ENCODE measurements at places on chromosomes 11 and 22. TPM values are rescaled to one million over a fixed set of nuclear protein-coding genes. Genes with fewer than 3 reads are reported as not detected.

DNA sequence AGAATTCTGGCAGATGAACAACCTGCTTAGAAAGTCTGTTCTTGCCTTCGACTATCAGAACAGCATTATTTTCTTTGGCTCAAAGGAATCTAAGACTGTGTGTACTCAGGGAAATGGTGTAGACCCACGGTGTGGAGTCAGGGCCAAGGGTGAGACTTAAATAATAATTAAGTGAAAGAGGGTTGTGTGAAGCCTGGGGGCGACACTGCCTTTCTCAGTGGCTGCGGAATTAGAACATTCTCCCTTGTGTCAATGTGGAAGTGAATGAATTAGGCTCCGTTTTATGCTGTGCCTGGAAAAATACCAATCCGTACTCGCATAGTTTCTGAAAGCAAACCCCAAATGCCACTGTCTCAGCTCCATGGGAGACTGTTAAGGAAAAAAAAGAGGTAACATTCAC lies 50.7 kb downstream of the NAV2 start:
- DNase-seq = no peak

Gene BRSK2
- polyA plus RNA-seq = 0.17 TPM

GRCh38 chr22:45704648-45705047 lies 33.0 kb downstream of the ATXN10 start:
- DNase-seq = no peak

DNA sequence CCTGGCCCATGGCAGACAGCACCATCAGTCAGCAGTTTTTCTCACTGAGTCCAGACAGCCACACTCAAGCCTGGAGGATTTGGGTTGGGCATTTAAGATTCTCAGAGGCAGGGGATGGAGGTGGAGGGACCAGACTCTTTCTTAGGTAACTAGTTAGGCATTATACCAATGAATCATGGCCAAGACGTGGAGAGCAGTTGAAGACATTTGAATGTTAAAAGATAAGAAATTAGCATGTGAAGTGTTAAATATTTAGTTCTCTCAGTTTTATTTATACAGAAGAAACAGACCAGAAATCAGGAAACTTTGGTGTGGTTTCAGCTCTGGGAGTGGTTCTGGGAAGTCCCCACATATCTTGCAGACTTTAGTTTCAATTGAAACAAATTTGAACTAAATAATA lies 9.9 kb downstream of the GTF2H1 start:
- no peak for DNase-seq

- DNase-seq = no peak
Observed at GRCh38 chr11:34893416-34893815, 22.8 kb downstream of the APIP start.

Gene LRP5
- polyA plus RNA-seq = 13.5 TPM

- no peak for DNase-seq
Observed at GRCh38 chr11:112129656-112130055, 34.2 kb downstream of the IL18 start.

DNA sequence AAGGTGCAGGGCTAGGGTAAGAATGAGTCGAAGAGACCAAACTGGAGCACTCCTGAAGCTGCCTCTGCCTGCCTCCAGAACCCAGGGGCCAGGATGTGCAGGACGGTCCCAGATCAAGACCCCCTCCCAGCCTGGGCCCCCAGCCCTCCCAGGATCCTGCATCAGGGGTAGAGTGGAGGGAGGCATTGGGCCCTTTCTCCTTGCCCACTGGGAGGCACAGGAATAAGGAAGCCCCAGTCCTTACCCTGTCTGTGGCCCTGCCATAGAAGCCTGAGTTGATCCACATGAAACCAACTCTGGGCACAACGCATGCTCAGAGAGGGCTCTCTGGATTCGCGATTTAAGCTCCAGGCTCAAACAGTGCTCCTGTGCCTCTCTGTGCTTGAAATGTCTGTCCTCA lies 661.8 kb upstream of the B3GAT1 start:
- no peak for DNase-seq

DNA sequence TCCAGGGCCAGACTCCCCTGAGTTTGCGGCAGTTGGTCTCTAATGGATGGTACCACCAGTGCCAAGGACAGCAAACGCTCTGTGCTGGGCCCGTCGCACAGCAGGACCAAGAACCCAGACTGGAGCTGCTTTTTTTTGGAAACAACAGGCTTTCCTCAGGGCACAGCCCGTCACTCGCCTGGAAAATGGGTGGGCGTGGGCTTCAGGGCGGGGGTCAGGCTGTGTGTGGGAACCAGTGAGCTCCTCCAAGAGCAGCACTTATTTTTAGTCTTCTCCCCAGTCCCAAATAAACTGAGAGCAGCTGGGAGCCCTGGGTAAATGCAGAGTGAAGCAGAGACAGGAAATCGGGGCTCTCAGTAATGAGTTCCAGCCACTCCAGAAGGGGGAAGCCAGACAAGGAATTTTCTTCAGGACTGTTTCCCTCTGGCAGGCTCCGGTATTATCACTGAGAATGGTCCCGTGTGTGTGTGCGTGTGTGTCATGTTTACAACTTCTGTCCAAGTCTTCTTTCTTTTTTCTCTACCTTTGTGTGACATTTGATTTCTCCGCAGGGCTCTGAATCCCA lies 63.0 kb downstream of the PPFIBP2 start:
- DNase-seq = no peak

DNA sequence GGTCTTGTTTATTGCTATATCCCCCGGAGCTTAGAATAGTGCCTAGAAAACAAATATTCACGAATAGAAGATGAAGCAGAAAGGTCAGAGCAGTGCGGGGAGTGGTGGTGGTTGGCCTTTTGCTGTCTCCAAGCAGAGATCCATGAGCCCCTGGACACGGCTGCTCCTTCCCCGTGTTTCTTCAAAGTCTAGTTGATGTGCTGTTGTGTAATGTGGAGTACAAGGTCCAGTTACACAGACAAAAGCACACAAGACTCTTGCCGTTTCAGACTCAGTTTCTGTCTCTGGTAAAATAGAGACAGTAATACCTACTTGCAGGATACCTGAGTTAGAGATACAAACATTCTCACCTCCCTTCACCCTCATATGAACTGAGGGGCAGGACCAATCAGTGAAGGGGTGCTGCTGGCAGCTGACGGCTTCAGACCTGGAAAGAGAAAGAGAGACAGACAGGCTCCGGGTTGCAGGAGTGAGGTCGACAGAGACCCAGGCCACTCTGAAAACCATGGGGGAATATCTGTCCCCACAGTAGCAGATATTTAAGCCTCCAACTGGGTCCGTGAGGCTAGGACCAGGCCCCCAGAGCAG lies 56.2 kb downstream of the RASSF10 start:
- DNase-seq = no peak

Gene BBOX1
- polyA plus RNA-seq = 0.37 TPM

GRCh38 chr11:74138572-74138971 lies 32.2 kb downstream of the C2CD3 start:
- DNase-seq = peak; percentile 95

- no peak for DNase-seq
Observed at GRCh38 chr11:33182246-33182878, 21.1 kb upstream of the CSTF3 start.

DNA sequence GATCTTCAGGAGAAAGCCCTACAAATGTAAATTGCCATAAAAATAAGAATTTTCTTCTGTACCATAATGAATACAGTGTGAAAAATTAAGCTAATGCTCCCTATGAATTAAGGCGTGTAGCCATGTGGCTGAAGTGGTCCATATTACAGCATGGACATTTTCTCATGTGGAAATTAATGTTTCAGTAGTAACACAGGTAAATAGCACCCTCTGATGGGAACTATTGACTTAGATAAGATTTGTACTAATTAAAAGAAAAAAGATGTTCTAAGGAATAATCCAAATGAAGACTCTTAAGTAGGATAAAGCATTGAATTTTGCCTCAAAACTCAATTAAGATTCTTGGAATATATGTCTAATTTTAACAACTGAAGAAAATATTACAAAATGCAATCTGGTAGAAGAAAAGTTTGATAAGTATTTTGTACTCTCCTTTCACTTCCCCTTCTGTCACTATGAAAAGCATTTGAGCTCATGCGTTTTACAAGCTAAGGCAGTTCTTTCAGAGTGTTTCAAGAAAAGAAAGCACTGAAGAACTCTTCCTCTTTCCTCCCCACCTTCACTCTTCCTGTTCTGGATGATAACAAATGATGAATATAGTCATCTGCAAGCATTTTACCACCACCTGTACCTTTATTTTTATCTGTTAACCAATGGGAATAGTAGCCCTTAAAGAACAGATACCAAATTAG lies 9.9 kb upstream of the OR8D2 start:
- no peak for DNase-seq

Gene GLB1L3
- polyA plus RNA-seq = 2.1 TPM

DNA sequence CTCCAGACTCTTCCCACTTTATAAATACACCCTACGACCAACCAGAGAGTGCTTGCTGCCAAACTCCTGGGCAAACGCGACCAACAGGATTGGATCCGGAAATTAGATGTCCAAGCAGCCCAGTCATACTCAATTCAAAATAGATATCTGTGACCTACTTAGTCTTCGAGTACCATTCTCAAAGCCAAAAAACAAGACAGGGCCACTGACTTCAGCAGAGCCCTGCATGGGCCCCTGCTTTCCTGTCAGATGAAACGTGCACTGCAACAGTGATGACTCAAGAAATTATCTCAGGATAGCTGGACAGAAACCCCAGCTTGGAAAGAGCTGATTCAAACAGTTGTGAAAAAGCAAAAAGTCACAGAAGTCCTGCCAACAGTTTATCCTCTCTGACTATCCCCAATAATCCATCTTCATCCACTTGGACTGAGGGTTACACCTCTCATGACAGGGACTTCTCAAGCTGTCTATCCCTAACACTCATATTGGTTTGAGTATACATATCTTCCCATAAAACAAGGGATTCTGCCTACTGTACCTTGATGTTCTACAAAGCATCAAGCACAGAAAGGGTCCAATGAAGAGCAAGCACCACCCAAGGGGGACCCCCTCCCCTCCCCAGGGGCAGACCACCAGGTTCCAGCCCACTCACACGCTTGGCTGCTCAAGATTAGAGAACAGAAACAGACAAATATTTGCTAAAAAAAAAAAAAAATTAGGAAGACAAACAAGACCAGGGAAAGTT lies 17.4 kb downstream of the SMCO4 start:
- DNase-seq = no peak

GRCh38 chr11:44120169-44120568 lies 24.7 kb downstream of the EXT2 start:
- DNase-seq = no peak

DNA sequence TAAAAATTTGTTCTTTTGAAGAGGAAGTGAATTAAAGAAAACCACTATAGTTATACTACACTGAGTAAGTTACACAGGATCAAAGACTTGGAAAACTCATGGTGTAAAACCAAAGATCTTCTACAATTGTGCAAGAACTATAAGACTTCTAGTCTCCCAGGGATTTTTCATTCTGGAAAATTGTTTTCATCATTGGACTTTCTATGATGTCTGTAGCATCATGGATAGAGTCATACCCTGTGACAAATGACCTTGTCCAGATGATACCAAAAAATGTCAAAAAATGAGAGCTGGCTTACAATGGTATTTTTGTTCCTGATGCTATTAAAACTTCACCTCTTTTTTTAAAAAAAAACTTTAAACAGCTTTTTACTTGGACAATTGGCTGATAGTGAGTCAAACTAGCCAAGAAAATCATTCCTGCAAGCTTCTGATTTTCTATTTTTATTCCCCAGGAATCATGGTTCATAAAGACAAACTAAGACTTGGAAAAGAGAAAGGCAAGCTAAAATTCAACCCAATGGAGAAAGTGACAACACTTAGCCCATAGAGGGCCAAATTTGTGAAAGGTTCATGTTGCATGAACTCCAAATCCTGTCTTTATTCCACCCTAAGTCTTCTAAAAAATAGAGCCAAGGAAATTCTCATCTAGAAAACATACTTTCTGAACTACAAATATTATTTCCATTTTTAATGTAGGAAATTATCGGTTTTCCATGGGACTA lies 30.7 kb downstream of the ME3 start:
- DNase-seq = no peak

GRCh38 chr22:33051960-33052839 lies 6.0 kb downstream of the SYN3 start:
- DNase-seq = no peak

GRCh38 chr11:69173331-69173730 lies 17.6 kb downstream of the SMIM38 start:
- DNase-seq = no peak

GRCh38 chr11:83441171-83441570 lies 155.0 kb upstream of the CCDC90B start:
- no peak for DNase-seq

- no peak for DNase-seq
Observed at GRCh38 chr22:28006271-28006670, 87.2 kb upstream of the PITPNB start.

DNA sequence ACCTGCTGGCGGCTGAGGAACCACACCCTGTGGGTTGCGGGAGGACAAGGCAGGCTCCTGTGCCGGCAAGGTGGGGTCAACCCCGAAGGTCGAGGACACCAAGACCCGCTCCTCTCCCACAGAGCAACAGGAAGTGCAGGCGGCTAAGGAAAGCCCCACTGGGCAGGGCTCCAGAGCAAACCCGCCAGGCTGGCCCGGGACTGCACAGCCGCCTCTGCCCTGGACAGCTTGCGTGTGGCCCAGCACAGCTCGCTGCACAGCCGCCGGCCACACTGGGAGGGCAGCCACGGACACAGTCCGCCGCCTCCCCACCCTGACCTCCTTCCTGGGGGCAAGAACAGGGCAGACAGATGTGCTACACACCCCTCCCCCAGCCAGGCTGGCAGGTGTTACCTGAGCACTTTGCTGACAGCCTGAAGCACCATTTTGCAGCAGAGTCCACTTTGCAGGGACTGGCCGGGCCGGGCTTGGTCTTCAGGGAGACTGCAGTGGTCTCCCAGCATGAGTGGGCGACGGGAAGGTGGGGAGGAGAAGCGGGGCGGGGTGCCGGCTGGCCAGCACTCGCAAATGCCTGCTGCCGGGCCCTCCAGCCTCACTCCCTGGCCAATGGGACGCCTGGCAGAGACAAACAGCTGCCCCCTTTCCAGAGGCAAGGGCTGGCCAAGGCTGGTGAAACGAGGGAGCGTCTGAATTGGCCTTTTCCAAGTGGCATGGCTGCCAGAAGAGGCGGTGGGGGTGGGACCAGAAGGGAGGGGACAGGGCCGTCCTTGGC lies at the start of gene MOB2:
MOB2 (minus strand) TSS at position 726 of the 772 bp plus-strand sequence; CDS start at position 503, 223 bp downstream.
- no peak for DNase-seq

GRCh38 chr11:106327134-106327533 lies 249.7 kb downstream of the AASDHPPT start:
- no peak for DNase-seq

Gene ZFPL1
- 29.1 TPM for polyA plus RNA-seq

Gene MMP27
- polyA plus RNA-seq = not detected

- no peak for DNase-seq
Observed at GRCh38 chr22:27629908-27630673, 171.5 kb downstream of the MN1 start.

Gene BCO2
- polyA plus RNA-seq = 1.5 TPM

Gene NFAM1
- polyA plus RNA-seq = not detected

Gene C22orf15
- not detected for polyA plus RNA-seq

Gene OR51B2
- polyA plus RNA-seq = not detected

DNA sequence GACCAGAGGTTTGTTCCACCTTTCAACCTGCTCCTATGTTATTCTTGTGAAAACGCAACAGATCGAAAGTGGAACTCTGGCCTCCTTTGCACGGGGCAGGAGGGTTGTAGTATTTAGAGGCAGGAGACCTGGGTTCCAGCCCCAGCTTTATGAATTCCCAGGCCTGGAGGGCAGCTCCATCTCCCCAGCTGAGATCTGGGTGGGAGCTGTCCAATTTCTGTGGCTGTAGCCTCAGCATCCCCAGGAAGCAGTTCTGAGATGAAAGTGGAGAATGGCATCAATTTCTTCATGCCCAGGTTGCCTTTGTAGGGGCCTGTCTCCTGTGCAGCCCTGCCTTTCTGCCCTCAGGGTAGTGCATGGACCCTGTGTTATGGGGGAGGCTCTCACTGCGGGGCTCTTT lies 4.1 kb downstream of the FADS2 start:
- DNase-seq = no peak

Gene SPDYC
- not detected for polyA plus RNA-seq

Measured in mammary epithelial cell (primary cell).